ENCODE measurements at places on chromosomes 13 and 19. TPM values are rescaled to one million over a fixed set of nuclear protein-coding genes. Genes with fewer than 3 reads are reported as not detected.
A peak's percentile ranks its signal among the peaks of the same experiment; 100 is the strongest.

- no peak overlapping the region for H3K4me3 ChIP-seq
- no peaks in the 10 kb centered on the region for H3K27me3 ChIP-seq
- no peak for DNase-seq
- H3K27ac ChIP-seq, result no peak overlapping the region
- no peaks in the 10 kb centered on the region for H3K4me1 ChIP-seq
These were observed 1033.5 kb downstream of the SLITRK1 start for GRCh38 chr13:82848766-82849165.

GRCh38 chr13:102089177-102089576 lies 312.7 kb downstream of the FGF14 start:
- no peaks in the 10 kb centered on the region for H3K4me1 ChIP-seq
- no peak overlapping the region for H3K4me3 ChIP-seq
- H3K36me3 ChIP-seq, result no peaks in the 10 kb centered on the region
- H3K27me3 ChIP-seq, result no peaks in the 10 kb centered on the region
- no peak for DNase-seq

DNA sequence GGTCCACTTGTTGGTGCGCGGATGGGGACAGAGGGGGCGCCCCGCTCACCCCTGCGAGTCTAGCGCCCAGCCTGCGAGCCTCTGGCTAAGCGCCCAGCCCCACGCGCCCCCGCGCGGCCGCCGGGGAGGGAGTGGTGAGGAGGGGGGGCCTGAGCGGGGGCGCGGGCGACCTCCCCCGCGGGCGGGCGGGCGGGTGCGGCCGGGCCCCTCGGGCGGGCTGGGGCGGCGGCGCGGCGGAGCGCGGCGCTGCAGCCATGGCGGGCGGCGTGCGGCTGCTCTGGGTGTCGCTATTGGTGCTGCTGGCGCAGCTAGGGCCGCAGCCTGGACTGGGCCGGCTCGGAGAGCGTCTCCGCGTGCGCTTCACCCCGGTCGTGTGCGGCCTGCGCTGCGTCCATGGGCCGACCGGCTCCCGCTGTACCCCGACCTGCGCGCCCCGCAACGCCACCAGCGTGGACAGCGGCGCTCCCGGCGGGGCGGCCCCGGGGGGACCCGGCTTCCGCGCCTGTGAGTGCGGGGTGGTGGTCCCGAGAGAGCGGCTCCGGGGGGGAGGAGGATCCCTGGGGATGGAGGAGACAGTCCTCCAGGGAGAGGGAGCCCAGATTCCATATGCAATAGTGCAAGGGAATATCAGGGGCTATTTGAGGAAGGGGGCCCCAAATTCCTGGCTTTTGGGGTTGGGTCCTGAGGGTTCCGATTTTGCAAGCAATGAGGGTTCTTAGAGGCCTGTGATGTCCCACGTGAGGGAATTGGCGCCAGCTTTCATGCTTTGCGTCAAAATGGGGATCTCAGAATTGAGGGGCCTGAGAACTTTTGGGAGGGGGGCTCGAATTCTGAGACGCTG lies at the start of gene LTBP4:
Gene LTBP4, plus strand, starts transcription at position 236 of the 841 bp plus-strand sequence. Its CDS starts 19 bp downstream, at position 255.
- H3K4me3 ChIP-seq, result peak within 1 kb of the TSS; percentile 74
- peak; percentile 78 for DNase-seq
- H3K36me3 ChIP-seq, result no peaks in the 10 kb centered on the region
- no peaks in the 10 kb centered on the region for H3K27me3 ChIP-seq

- H3K27ac ChIP-seq, result no peak overlapping the region
- H3K27me3 ChIP-seq, result no peaks in the 10 kb centered on the region
- no peak overlapping the region for H3K4me3 ChIP-seq
- no peaks in the 10 kb centered on the region for H3K36me3 ChIP-seq
These were observed 165.0 kb downstream of the DNAJC3 start for GRCh38 chr13:95841894-95842293.

DNA sequence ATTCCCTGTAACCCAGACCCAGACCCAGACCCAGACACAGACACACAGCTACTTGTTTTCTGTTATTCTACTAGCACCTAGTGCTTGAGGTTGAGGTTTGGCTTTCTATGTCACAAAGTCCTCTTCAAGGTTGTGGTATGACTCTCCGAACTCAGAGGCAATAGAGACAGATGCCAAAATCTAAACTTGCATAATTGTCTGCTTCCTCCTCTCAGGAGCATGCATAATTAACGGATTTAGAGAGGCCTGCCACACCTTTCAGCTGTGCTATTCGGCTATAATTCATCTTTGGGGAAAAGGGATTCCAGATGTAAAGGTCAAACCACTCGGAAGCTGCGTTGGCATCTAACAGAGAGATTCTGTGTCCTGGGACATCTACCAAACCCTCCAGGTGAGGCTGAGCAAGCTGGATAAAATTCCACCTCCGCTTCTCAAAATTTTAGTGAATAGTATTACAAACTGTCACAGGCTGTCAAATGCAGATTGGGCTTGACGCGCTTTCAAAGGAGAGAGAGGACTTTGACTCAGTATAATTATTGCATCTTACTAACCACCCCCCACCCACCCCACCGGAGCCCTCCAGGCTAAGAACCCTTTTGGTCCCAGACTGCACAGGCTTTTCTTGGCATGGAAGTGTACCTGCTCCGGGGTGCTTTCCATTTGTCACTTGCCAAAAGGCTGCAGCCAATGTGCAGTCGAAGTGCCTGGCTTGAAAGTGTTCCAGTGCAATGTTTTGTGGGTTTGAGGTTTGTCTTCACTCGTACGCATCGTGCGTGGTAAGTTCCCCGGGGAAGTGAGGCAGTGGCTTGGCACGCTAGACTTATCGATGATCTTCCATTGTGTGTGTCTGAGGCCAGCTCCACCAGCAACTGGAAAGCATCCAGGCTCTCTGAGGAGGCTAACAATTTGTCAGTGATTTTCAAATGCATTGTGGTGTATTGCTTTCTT lies 194.1 kb downstream of the TDRD3 start:
- H3K4me1 ChIP-seq, result no peaks in the 10 kb centered on the region
- no peaks in the 10 kb centered on the region for H3K36me3 ChIP-seq
- H3K27me3 ChIP-seq, result no peaks in the 10 kb centered on the region

DNA sequence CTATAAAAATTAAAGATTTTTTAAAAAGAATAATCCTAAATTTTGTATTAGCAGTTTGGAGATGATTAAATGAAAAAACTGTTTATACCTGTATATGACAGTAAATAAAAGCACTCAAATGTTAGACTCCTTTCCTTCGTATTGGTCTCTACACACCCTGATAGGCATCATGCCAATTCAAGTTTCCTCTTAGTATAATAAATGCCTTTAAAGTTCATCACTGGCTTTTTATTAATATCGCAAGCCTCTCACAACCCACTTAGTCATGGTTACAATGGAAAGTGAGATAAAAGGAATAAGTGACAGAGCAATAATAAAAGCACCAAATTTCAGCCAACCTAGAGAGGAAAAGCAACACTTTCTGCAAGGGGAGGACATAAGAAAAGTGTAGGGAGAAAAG lies 102.2 kb downstream of the PIBF1 start:
- H3K27me3 ChIP-seq, result no peaks in the 10 kb centered on the region
- H3K27ac ChIP-seq, result no peak overlapping the region
- DNase-seq, result no peak
- no peaks in the 10 kb centered on the region for H3K4me1 ChIP-seq
- H3K36me3 ChIP-seq, result no peaks in the 10 kb centered on the region

GRCh38 chr19:19535311-19536191 lies 2.5 kb upstream of the CILP2 start:
- H3K36me3 ChIP-seq, result no peaks in the 10 kb centered on the region
- H3K4me1 ChIP-seq, result no peaks in the 10 kb centered on the region
- no peak overlapping the region for H3K4me3 ChIP-seq
- no peak for DNase-seq
- no peaks in the 10 kb centered on the region for H3K27me3 ChIP-seq
- H3K27ac ChIP-seq, result no peak overlapping the region

DNA sequence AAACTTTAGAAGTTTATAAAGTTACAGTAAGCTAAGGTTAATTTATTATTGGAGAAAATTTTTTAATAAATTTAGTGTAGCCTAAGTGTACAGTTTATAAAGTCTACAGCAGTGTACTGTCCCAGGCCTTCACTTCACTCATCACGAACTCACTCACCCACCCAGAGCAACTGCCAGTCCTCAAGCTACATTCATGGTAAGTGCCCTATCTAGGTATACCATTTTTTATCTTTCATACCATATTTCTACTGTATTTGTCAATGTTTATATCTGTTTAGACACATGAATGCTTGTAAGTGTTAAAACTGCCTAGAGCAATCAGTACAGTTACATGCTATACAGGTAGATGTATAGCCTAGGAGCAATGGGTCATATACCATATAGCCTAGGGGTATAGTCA lies 12.5 kb downstream of the INTS6 start:
- H3K27me3 ChIP-seq, result no peaks in the 10 kb centered on the region
- DNase-seq, result no peak
- no peak overlapping the region for H3K4me3 ChIP-seq
- H3K36me3 ChIP-seq, result no peaks in the 10 kb centered on the region

The GPR12 gene
- polyA plus RNA-seq, result not detected
